ENCODE measurements at places on chromosomes 1 and 21.

DNA sequence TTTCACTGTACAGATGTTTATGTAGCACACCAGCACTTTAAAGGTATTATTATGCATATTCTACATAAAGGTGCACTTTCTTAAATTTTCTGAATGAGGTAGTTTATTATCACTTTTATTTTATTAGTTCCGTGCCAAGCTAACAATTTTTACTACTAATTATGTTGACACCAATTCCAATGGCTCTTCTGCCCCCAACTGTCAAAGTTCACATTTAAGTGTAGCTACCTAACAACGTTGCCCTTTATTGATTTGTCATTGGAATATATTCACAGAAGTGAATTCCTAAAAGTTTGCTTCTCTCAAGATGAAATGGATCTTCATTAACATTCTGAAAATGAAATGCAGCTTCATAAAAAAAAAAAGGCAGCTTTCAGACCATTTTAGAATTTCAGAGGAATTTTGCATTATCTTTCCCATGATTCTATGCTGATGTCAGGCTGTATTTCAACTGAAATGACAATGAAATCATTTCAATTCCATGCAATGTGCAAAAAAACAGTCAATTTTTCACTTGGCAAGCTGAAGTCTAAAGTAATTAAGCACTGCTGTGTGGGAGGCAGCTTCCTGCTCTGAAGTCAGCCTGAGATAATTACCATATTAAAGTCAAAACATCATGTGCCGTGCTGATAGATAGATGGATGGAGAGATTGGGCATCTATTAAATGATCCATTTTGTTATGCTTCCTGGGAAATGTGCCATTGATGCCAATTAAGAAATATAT is 229.2 kb downstream of the TTLL7 start:
- DNase-seq, result no peak

GRCh38 chr1:59482986-59483385 is 186.1 kb downstream of the FGGY start:
- DNase-seq, result no peak

DNA sequence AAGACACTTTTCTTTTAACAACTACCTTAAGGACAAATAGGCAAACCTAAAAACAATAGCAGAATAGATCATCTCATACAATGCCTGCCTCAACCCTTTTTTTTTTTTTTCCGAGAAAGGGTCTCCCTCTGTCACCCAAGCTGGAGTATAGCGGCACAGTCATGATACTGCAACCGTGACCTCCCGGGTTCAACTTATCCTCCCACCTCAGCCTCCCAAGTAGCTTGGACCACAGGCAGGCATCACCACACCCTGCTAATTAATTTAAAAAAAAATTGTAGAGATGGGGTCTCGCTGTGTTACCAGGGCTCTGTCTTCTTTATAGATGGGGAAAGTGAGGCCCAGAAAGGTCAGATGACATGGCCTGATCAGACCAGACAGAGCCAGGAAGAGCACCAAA is 7.9 kb downstream of the SH3BGRL3 start:
- no peak for DNase-seq

- DNase-seq, result no peak
Observed at GRCh38 chr1:55520861-55521260, 305.7 kb upstream of the USP24 start.

DNA sequence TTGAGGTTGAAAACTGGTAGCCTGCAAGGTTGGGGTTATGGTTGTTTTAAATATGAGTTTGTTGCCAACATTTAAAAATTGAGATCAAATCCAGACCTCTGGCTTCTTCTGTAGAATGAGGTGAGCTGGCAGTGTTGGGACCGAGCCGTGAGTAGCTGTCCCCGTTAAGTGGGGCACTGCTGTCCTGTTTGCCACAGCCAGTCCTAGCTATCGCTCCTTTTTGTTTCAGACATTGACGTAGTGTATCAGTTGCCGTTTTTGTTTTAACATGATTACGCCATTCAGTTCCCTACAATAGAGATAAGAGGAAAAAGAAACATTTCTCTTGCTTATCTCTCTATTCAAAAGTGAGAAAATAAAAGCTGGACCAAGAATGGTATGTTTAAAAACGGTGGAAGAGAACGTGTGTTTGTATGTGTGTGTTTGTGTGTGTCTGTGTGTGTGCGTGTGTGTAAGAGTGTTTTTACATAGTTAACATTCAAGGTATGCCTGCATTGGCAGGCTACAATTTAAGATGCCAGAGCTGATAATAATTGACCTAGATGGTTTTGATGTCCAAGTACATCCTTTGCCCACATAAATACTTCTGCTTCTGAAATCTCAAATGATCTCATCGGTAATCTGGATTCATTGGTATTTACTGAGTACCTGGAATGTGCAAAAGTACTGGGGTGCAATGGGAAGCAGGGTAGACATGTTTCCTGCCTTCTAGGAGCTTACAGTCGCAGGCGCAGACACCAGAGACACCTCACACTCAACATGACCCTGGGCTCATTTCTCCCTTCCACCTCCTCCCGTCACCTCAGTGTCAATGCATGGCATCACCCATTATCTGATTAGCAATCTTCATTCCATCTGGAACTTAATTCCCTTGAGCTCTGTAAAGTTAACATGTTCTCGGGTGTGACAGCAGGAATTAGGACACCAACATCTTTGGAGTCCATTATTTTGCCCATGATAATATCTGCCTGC is 65.8 kb downstream of the HUNK start:
- DNase-seq, result no peak

- DNase-seq, result no peak
Observed at GRCh38 chr1:41353744-41354143, 7.5 kb upstream of the FOXO6 start.

DNA sequence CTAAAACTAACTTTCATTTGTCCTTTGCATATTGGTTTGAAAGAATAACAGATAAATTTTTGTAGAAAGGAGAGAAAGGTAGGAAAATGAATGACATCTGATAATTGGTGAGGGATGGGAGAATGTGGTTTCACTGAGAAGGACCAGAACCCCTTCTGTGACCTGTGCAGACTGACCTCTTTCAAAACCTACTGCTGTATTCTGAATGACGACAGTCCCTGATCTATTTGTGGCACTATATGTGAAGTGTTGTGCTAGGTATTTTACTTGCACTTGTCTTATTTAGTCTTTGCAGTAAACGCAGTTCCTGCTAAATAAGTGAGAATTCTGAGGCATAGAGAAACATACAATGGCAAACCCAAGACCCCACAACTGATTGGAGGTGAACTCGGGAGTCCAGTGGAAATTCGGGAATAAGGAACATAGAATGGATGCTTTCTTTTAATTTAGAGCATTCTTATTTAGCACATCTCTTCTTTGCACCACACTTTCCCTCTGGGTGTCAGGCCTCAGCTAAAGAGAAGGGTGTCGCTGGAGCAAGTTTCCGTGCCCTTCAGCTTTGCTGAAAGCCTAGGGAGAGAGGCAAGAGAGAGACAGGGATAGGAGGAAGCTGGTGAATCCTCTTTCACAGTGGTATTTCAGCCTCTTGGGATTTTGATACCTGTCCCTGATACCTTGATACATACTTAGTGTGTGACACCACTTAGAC is 230.2 kb downstream of the PAPPA2 start:
- DNase-seq, result no peak

DNA sequence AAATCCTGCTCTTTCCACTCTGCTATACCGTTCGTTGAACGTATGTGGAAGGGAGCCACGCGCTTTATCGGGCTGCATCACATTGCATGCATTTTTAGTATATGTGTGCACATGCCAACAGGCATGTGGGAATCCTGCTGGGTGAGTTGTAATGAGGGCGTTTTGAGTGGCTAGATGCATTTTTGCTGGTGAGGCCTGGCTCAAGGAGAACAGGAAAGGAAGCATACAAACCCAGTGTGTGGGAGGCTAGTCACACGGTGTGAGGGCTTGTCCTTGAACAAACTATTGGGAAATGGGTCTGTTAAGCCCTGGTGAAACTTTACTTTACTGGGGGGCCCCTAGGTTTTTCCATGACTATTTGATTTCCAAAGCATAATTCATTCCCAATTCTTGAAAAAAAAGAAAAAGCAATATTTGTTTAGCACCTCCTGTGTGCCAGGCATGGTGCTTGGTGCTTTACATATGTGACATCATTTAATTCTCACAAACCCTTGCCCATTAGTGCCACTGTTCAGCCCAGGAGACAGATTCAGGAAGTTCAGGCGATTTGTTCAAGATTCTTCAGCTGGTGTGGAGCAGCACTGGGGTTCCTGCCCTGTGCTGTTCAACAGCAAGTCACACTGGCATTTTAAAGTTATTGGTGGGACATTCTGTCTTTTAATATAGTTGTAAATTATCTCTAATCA is 25.6 kb upstream of the JUN start:
- no peak for DNase-seq

GRCh38 chr1:4396551-4396950 is 257.9 kb upstream of the AJAP1 start:
- no peak for DNase-seq

DNA sequence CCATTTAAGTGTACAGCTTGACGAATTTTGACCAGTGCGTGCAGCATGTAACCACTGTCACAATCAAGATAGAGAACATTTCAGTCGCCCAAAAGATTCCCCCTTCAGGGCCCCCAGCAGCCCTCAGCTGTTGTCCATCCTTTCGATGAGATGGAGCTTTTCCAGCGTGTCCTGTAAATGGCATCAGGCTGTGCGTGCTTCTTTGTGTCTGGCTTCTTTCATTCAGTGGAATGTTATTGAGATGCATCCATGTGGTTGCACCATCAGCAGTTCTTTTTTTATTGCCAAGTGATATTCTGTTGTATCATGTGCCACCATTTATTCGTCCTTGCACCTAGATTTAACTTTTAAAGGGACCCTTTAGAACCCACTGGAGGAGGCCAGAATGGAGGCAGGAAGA is 21.9 kb downstream of the UBE2Q1 start:
- no peak for DNase-seq

GRCh38 chr21:38282921-38283320 is 26.1 kb downstream of the KCNJ15 start:
- no peak for DNase-seq

DNA sequence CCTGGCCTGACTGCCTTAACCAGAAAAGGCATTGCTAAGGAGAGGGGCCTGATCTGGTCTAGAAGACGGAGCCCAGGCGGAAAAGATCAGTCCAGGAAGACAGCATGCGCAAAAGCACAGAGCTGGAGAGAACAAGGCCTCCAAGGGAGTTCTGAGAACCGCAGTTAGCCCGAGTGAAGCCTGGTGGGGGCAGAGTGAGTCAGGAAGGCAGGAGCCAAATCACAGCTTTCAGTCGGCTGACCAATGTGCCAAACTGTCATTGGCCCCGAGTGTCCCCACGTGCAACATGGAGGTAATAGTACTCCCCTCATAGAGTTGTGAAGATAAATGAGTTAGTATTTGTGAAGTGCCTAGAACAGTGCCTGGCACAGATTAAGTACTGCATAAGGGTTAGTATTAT is 1.2 kb upstream of the TSPAN2 start:
- DNase-seq, result no peak

DNA sequence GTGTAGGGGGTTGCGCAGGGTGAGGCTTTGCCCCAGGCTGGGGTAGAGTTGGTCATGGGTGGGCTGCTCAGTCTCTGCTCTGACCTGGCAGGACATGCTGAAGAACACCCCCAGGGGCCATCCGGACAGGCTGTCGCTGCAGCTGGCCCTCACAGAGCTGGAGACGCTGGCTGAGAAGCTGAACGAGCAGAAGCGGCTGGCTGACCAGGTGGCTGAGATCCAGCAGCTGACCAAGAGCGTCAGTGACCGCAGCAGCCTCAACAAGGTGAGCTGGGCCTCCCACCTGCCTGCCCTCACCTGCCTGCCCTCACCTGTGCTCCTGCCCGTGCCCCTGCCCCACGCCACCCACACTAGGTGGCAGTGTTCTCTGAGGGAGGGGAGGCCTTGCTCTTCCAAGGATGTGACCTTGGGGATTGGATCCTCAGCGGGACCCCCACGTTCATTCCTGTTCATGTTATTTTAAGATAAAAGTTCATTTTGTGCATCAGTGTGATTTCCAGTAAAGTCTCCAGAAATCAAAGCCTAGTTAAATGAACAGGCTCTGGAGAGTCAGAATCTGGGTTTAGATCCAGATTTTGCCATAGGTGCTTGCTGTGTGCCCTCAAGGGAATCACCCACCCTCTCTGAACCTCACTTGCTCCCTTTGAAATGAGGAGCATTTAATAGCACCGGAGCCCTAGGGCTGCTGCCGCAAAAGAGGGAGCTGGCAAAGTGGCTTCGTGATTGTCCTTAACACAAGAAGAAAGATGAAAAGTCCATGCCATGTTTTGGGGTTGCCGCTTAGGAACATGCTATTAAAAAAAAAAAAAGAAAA is 87.9 kb downstream of the ARHGEF10L start:
- no peak for DNase-seq
